Osteocyte (in vitro differentiated cells): ENCODE measurements at places on chromosomes 13 and 19. TPM values are rescaled to one million over a fixed set of nuclear protein-coding genes. Genes with fewer than 3 reads are reported as not detected.

- no peak for DNase-seq
Measured at GRCh38 chr19:3547301-3547731, 8.3 kb downstream of the TEKTIP1 start.

DNA sequence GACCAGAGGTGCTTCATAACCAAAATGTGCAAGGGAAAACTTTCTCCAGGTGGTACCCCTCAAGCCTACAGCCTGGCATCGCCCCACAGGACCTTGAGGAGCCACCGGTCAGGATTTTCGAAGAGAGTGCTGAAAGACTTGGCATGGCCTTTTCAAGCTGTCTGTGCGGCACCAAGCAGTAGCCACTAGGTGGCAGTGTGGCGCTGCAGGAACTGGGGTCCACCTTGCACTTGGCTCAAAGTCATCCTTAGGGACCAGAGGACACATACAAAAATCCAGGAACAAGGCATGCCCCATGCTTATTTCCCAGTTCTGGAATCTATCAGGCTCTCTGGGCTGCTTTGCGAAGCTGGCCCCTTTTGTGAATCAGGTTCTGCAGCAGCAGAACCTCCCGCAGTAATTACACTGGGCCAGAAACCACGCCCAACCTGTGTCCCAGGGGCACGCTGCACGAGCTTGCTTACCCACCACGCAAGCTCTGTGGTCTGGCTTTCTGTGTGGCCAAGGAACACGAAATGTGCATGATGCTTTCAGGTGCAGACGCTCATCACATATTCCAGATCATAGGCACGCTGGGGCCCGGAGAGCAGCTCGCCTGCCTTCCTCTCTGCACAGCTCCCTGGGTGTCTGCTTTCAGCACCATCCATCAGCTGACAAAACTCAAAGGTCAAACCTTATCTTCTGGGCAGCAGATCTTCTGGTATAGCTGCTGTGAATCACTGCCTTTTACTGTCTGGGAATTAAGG is 87.2 kb downstream of the SLC7A1 start:
- DNase-seq, result peak; percentile 94

The CASP14 gene
- total RNA-seq, result not detected in 2 replicates

GRCh38 chr19:47545061-47545948 is 27.6 kb downstream of the ZNF541 start:
- DNase-seq, result no peak
